ENCODE measurements at places on chromosomes 1 and 21.

DNA sequence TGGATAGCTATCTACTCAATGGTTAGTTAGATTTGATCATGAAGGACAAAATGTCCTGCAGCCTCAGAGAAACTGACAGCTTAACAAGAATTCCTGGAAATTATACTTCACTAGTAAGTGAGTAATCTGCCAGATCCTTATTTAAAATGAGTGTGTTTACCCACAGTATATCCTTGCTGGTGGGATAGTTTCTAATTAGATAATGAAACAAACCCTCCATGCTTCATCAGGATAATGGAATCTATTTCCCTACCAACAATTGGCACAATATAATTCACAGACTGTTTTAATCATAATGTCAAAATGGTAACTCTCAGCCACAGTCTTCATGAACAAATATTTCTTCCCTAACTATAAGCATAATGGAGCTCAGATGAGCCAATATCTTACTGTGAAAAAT, 239.4 kb upstream of the ST6GALNAC5 start:
- DNase-seq, result no peak

- DNase-seq, result no peak
Observed at GRCh38 chr1:248094884-248095283, at the start of gene OR2L13. Gene OR2L13 (plus strand): TSS chr1:248095184. CDS start chr1:248099376, 4,192 bp downstream.

DNA sequence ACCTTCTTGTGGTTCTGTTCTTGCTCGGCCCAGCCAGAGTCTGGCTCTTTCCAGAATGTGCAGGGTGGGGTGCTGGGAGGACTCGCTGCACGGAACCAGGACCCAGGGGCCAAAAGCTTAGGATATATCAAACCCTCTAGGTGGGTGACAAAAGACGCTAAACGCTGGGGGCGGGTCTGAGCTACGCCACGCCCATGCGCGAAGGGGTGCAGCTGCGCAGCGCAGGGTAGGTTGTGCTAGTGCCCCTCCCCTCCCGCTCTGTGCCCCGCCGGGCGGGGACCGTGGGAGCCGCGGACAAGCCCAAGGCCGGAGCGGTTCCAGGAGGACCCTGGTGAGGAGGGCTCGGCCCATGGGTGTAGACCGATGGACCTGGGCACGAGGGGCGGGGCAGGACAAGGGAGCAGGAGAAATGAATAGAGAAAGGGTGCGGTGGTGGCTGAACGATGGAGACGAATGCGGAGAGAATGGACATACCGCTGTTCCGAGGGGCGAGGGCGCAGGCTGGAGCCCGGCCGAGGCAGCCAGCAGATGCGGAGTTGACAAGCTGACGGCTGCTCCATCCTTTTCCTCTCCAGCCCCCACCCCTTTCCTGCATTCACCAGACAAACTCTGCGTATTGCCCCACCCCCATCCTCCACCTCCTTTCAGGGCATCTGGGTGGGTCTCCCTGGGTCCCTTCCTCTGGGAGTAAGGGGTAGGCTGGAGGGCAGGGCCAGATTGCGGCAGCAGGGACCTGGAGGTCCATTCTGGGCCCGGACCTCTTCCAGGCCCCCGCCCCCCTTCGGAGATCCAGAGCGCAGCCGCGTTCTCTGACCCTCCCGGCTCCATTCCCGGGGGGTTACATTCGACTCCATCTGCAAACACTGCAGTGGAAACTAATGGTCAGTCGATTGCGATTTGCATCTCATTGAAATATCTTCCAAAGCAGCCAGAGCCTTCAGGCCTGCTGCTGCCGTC, at the start of gene RUSC1:
TSS of gene RUSC1 (plus strand) at position 234 of the 957 bp plus-strand sequence. CDS start 880 bp downstream, outside the sequence.
- no peak for DNase-seq

DNA sequence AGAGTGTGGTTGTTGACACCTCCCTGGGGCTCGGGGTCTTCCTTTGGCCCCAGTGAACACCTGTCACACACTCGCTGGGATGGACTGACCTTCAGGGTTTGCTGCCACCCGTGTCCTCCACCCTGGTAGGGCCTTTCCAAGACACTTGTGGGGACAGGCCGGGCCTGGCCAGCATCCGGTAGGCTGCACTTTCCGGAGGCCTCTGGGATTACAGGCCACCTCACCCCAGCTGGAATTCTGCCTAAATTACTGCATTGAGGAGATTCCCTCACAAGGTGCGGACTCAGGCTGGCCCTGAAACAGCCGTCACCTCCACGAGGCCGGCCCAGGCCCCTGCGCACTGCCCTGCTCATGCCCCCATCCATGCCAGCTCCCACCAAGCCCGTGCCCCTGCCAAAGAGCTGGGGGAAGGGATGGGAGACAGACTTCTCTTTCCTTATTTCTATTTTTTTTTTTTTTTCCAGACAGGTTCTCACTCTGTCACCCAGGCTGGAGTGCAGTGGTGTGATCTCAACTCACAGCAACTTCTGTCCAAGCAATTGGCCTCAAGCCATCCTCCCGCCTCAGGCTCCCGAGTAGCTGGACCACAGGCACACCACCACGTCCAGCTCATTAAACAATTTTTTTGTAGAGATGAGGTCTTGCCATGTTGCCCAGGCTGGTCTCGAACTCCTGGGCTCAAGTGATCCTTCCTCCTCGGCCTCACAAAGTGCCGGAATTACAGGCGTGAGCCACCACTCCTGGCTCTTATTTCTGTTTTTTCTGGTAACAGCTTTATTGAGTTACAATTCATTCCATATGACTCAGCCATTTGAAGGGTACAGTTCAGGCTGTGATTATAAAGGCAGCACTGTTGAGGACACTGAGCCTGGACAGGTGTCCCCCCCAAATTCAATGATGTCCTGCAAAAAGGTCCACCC, 11.3 kb downstream of the CSTB start:
- no peak for DNase-seq

DNA sequence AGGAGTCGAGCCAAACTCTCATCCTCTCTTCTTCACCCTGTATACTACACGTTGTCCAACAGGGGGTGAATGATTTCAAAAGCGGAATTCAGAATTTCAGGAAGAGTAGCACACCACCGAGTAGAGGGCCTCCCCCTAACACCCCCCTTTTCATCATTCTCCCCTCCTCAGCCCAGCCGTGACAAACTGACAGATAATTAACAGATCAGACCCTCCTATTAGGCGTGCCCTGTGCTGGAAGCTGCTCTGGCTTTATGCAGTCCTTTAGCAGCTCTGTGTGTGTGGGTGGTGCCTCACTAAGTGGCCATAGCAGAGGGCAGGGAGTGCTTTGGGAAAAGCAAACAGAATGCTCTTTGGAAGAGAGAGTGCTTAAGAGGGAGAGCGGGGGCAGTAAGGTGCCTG, 44.3 kb downstream of the PEX14 start:
- DNase-seq, result no peak

DNA sequence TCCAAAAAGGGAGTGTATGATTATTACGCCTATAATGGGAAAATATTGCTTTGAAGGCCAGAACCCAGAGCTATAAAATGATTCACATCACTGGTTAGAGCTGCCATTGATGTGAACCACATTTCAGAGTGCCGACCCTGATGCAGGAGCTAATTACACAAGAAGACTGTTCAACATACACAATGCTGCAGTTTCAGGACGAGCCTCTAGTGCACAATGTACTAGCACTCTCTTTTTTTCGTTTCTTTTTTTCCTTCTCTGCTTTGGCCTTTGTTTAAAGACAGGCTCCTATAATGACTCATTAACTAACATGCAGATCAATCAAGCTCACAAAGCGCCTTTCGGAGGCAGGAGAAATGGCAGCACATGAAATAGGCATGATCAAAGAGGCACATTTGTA, 66.0 kb upstream of the HMGB4 start:
- DNase-seq, result no peak

- no peak for DNase-seq
Observed at GRCh38 chr1:161398900-161399256, 31.2 kb upstream of the CFAP126 start.

DNA sequence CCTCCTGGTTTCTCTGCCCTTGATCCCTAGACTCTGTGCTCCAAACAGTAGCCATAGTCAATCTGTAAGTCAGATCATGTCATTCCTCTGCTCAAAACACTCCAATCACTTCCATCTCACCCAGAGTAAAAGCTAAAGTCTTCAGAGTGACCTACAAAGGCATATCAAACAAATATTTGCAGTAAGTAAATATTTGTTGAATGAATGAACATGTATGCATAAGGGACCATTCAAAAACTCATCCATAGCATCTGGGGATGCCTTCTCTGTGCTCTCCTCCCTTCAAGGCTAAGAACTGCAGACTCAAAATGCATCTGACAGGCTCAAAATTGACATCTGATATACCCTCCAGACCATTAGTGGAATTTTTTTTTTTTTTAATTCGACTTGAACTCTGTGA, 18.1 kb upstream of the AK5 start:
- DNase-seq, result no peak

DNA sequence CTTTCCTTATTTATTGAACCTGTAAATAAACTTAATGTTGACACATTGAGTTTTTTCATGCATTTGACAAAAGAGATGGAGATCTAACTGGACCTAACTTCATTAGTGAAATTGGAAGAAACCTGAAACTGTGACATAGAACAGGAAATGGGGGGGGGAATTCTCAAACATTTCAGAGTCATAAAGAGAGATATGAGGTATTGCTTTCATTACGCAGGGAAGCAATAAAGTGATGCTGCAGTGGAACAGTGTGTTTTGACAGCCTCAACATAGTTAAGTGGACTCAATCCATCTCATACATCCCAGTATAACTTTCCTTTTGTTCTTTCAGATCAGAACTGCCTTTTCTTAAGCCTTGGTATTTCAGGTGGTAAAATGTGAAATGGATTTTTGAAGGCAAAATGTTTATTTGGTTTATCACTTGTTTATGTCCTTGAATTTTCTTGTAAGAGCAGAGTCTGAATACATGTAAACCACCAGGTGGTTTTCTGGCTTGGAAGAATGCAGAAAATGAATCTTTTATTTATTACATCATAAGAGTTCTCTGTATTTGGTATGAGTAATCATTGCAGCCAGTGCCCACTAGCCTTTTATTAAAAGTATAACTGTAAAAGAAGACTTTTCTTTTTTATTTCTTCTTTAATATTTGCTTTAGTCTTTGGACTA, 132.5 kb downstream of the ZNF326 start:
- DNase-seq, result no peak

- DNase-seq, result no peak
Observed at GRCh38 chr21:45859041-45859761, 122.4 kb upstream of the COL6A1 start.
